Epithelial cell of proximal tubule (primary cell): ENCODE measurements at places on chromosomes 11 and 22. TPM values are rescaled to one million over a fixed set of nuclear protein-coding genes. Genes with fewer than 3 reads are reported as not detected.

DNA sequence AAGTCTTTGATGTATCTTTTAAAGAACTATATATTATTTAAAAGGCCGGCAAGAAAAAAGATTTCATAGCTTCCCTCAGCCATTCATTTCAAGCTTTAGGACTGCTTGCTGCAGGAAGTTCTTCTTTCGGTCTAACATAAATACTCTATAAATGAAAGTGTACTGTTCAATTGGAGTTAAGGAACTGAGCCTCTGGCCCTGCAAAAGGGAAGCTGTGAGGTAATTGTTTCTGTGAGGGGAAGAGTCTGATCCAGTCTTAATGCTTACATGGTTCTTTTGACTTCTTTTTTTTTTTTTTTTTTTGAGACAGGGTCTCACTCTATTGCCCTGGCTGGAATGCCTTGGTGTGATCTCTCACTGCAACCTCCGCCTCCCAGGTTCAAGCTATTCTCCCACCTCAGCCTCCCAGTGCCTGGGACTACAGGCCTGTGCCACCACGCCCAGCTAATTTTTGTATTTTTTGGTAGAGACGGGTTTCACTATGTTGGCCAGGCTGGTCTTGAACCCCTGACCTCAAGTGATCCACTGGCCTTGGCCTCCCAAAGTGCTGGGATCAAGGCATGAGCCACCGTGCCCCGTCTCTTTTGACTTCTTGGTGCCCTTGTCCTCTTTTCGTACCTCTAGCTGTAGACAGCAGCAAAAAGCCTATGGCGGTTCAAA lies 4.7 kb upstream of the TRIM29 start:
- no peak for DNase-seq

- no peak for DNase-seq
Measured at GRCh38 chr11:134231958-134232659, 7.6 kb downstream of the VPS26B start.

DNA sequence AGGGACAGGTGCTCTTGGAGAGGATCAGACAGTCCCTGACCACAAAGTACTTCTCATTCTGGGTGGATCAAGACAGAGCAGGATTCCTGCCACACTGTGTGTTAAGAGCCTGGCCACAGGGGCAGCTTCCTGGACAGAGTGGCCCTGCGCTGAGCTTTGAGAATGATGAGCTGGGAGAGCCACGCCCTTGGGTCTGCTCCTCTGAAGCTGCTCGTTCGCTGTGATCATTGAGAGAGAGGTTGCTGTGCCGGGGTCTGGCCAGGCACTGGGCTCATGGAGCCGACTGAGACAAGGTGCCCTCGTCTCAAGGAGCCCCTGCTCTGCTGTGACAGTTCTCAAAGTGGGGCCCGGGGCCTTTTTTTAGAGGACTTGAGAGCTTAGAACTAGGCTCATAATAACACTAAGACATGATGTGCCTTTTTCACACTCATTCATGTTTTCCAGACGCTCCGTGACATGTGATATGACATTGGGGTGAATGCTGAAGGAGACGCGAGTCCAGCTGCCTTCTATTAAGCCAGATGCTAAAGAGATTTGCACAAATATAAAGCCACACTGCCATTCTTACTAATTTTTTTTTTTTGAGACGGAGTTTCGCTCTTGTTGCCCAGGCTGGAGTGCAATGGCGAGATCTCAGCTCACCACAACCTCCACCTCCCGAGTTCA lies 1.6 kb upstream of the MFRP start:
- DNase-seq = no peak

GRCh38 chr11:27524155-27524554 lies 17.6 kb upstream of the LIN7C start:
- DNase-seq = peak; percentile 15

DNA sequence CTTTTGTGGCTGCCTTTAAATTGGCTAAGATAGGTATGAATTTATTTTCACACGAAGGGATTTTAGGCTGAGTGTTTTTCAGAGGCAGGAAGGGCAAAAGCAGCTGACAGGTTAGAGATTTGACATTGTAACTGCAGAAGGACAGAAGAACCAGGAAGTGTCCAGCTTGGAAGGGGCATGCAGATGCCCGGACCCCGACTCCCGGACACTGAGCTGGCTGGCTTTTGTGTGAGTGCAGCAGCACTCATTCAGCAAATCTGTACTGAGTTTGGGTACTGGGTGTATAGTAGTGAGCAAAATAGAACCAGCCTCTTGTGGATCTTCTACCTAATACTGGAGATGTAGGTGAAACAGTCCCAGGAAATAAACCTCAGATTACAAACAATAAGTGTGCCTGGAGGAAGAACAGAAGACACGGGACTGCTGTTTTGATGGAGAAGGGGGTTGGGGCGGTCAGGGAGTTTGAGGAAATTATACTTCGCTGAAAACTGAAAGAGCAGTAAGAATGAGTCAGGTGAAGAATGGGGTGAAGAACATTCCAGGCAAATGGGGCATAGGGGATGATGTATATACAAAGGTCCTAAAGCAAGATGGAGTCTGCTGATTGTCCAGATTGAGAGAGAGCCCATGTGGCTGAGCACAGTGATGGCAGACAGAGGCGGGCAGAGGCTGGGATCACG lies 64.6 kb downstream of the PPFIBP2 start:
- no peak for DNase-seq

DNA sequence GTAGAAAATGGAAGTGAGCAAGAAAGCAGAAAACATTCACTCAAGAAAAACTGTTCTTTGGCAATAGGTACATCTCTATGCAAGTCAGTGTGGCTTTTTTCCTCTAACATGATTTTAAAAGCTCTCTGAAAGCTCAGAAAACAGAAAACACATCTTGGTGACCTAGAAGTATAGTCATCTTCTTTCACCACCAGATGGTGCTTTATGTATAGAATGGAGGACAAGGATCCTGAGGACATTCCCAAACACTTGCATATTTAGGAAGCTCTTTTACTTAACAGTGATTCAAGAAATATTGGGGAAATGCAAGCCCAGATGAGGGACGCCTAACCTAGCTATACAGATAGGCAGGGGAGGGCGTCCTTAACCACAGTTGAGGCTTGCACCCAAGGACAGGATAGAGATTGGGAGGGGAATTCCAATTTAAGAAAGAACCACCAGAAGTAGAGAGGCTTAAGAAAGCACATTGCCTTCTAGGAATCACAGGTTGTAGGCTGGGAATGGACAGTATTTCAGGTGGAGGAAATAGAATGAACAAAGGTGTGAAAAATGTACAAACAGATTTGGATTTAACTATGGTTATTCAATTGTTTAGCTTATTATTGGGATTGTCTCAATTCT lies 13.8 kb upstream of the CCDC81 start:
- no peak for DNase-seq

DNA sequence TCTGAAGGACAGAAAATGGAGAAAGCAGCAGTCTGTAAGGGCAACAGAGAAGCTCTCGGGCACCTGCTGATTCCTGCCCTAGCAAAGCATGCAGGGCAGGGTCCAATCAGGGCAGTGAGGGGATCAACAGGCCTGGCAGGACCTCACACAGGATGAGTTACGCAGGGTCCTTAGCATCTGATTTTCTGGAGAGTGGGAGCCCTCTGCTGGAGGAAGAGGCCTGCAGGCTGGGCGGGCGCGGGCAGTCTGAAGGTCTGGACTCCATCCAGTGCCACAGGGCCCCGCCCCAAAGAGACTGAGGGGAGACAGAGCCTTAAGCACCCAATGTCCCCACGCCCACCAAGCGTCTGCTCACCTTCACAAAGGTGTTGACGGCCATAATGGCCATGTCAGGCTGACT lies 28.9 kb downstream of the AP1B1 start:
- DNase-seq = no peak

Gene RFPL2
- not detected in 2 replicates for total RNA-seq

Gene RBFOX2
- total RNA-seq = 67.0 and 70.8 TPM in 2 replicates

Gene APOBEC3F
- total RNA-seq = 1.7 and 8.5 TPM in 2 replicates
